GM06990 (cell line): ENCODE measurements at places on chromosomes 12 and 14.

GRCh38 chr12:40208707-40209446 is 15.9 kb upstream of the LRRK2 start:
- no peak for DNase-seq

DNA sequence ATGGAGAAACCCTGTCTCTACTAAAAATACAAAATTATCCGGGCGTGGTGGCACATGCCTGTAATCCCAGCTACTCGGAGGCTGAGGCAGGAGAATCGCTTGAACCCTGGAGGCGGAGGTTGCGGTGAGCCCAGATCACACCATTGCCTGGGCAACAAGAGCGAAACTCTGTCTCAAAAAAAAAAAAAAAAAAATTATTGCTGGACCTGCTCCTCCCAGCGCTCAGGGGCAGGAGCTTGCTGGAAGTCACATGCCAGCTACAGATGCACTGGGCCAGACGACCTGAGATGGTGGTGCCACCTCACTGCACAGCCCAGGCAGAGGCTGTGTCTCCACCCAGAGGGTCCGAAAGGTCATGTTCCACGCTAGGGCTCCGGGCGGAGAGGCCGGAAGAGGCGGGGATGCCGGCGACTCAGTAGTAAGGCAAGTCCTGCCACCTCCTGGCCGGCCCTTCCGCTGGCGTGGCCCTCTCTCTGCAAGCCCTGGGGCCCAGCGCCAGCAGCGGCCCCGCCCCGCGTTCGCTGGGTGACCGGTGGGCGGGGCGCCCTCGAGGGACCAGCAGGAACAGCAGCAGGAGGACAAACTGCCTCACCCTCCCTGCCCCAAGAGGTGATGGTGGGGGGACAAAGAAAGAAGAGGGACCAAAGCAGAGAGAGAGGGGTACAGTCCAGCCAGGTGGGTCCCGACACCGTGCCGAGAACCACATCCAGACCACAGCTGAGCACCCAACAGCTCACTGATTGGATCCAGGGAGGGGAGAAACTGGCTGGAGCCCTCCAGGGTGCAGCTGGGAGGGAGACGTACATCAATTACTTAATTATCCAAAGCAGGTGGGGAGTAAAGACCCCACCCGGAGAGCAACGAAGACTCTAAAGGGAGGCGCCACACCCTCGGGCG is 3.6 kb upstream of the RHOF start:
- DNase-seq, result no peak

DNA sequence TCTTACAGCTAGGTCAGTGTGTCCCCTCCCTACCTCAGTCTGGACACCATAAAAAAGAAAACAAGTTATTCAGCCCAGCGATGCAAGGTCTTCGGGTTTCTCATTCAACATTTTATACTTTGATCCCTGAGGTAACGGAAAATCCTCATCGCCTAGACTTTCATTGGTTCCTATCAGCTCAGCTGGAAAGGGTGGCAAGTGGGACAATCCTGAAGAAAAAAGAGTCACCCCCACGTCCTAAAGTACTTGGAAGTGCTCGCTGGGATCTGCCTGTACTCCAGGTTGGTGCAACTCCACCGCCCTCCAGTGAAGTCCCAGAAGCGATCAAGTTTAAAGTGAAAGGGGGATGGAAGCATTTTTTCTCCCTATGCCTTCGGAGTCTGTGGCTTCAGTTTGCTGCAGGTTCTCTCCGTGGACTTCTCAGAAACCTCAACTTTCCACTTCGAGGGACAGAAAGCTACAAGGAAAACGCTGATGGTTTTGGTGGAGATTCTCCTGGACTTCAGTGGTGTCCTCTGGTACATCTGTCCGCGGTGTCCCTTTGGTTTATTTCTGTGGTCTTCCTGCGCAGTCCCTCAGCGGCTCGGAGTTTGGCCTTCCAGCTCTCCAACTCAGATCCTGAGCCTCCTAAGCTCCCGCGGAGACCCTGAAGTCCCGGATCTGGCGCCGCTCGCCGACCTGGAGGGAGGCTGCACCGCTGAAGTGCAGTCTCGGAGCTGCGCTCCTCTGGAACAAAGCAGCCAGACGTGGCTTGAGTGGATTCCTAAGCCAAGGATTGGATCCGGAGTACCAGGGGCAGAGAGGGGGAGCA is 1.8 kb upstream of the LRFN5 start:
- no peak for DNase-seq

GRCh38 chr12:91311081-91311480 is 128.5 kb upstream of the DCN start:
- no peak for DNase-seq

DNA sequence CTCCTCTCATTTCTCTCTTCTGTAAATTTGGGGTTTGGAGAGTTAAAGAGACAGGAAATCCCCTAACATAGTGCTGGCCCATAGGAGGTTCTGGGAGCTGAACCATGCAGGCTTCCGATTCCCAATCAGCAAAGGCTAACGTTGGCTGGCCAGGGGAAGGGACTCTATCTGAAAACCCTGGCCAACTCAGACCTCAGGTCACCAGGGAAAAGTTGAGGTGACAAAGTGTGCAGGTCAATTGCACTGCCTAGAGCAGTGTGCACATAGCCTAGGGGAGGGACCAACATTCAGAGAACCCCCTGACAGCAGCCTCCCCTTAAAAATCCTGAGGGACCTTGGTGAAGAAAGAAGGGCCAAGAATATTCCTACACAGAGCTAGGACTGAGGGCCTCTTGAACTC is 38.9 kb downstream of the TTC7B start:
- DNase-seq, result no peak

DNA sequence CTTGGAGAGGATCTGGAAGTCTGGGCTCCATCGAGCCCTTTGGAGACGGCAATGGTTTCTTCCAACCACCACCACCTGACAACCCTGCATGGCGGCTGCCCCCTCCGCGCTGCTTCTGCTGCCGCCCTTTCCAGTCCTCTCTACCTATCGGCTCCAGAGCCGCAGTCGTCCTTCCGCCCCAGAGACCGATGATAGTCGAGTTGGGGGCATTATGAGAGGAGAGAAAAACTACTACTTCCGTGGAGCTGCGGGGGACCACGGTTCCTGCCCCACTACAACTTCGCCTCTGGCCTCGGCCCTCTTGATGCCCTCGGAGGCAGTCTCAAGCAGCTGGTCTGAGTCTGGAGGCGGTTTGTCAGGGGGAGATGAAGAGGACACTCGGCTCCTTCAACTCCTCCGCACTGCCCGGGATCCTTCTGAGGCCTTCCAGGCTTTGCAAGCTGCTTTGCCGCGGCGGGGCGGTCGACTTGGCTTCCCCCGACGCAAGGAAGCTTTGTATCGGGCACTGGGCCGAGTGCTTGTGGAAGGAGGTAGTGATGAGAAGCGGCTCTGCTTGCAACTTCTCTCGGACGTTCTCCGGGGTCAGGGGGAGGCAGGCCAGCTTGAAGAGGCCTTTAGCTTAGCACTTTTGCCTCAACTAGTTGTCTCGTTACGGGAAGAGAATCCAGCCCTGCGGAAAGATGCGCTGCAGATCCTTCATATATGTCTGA is 499 bp downstream of the TOGARAM1 start:
- no peak for DNase-seq

- no peak for DNase-seq
These were observed 230.8 kb upstream of the NAV3 start for GRCh38 chr12:77599782-77600467.

DNA sequence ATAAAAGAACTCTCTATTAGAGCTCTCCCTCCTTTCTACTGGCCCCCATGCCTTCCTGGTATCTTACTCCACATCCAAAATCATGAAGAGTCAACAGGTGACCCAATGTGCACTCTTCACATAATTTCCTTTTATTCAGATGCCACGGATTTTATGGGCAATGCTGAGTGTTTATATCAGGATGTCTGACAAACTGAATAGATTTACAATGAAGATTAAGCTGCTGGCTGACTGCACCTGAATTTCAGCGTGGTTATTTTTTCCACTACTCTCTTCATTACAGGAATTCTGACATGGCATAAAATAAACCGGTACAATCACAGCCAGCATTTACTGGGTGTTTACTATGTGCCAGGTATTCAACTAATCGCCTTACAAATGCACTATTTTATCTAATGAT is 29.4 kb upstream of the CERS5 start:
- DNase-seq, result no peak

- no peak for DNase-seq
These were observed 27.9 kb downstream of the FAR2 start for GRCh38 chr12:29176941-29177340.

- DNase-seq, result no peak
These were observed 33.0 kb upstream of the TMEM179 start for GRCh38 chr14:104637546-104638003.

- no peak for DNase-seq
These were observed 173.6 kb downstream of the ETV6 start for GRCh38 chr12:11823043-11823442.

DNA sequence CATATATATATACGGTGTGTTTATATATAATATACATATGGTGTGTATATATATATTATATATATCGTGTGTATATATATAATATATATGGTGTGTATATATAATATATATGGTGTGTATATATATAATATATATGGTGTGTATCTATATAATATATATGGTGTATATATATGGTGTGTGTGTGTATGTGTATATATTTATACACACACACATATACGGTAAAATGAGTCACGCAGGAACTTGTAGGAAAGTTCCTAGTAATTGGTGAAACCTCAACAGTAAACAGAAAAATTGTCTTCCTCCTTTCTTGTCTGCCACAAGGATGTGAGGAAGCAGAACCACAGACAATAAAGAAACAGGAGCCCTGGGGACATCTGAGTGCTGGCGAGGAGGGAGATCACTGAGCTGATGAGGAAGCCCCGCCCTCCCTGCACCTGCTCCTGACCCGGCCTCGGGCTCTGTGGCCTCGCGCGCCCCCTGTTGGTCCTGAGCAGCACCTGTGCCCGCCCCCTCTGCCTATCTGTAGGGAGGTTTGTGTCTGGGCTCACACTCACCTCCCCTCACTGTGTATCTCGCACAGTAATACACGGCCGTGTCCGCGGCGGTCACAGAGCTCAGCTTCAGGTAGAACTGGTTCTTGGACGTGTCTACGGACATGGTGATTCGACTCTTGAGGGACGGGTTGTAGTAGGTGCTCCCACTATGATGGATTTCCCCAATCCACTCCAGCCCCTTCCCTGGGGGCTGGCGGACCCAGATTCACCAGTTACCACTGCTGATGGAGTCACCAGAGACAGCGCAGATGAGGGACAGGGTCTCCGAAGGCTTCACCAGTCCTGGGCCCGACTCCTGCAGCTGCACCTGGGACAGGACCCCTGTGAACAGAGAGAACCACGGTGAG is 1079.4 kb downstream of the TMEM121 start:
- DNase-seq, result peak; percentile 80

- DNase-seq, result no peak
These were observed 59.3 kb upstream of the DIO3 start for GRCh38 chr14:101501858-101502615.

GRCh38 chr14:83974647-83975163 is 1555.2 kb upstream of the FLRT2 start:
- no peak for DNase-seq

- peak; percentile 23 for DNase-seq
These were observed 118.5 kb downstream of the TTC7B start for GRCh38 chr14:90697577-90698206.

GRCh38 chr14:42909659-42910058 is 1303.0 kb downstream of the LRFN5 start:
- no peak for DNase-seq

DNA sequence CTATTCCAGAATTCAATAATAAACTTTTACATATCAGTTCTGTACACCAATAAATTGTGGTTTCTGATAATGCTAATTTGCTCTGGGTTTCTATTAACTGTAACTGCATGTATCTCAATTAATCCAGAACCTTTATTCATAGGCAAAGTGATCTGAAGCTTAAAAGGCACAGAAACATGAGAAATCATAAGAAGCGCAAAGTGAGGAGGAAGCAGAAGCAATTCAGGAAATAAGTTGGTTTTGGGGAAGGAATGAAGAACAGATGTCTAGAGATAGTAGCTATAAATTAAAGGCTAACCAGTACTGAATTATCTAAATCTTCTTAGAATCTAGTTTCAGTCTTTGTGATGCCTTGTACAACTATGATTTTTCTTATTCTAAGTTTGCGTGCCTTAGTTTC is 24.6 kb downstream of the KERA start:
- DNase-seq, result no peak

DNA sequence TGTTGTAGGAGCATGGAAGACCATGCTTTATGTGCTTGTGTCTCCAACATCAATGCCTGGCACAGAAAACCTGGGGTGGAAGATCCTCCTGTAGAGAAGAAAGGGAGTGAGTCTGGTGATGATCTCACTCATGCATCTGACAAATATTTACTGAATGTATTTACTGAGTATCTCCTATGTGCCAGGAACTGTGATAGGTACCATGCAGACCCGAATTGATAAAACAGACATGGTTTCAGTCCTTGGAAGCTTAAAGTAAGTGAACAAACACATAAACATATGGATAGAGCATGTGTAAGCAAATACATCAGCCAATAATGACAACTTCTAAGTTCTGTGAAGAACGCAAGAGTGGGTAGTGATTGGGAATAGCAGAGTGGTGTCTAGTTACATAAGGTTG is 117.0 kb upstream of the CCDC198 start:
- DNase-seq, result no peak

- no peak for DNase-seq
These were observed 125.2 kb downstream of the ALX1 start for GRCh38 chr12:85405262-85405661.

DNA sequence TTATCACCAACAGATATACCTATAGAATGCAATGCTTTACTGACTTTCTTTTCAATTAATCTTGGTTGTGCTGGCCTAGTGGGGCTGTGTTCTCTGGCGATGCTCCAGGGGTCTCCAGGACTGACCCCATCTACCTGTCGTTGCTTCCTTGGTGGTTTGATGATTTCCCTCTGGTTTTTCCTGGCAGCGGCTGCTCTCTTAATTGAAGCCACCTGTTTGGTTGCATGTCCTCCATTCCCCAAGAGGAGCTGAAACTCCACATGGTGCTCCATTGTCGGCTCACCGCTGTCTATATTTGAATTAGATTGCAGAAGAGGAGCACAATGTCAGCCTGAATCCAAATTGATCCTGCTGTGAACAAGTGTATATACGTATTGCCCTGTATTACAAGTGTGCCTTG is 7.1 kb upstream of the IFNG-AS1 start:
- no peak for DNase-seq

DNA sequence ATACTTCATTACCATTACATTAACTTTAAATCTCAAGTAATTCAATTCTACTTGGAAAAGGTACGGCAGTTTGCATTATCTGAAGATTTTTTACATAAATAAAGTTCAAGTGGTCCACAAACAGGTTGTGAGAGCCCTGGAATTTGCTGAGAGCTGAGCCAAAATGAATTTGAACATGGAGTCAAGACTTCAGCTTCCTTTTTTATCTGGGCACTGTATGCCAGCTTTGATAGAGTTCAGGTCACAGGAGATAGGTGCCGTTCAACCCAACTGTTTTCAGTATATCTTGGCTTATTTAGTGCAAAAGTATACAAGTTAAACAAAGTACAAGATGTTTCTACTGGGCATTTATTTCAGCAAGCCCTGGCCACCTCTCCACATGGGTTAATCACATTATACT is 28.8 kb downstream of the HNRNPC start:
- DNase-seq, result no peak

DNA sequence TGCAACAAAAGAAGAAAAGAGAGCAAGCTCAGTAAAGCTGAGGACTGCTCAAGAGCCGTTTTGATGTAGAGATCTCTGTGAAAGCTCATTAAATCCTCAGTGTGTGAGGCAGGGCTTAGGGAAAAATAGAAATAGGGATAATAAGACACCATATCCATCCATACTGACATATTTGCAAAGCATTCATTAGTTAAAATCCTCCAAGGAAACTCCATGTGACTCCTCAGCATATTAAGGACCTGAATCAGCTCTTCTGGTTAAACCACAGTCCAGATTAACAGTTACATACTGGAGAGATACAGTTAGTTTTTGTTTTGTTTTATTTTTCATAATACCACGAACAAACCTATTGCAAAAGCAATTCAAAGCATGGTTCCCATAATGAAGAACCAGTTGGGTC is 288.2 kb downstream of the PAWR start:
- DNase-seq, result no peak
